ENCODE measurements at places on chromosomes 13 and 19. TPM values are rescaled to one million over a fixed set of nuclear protein-coding genes. Genes with fewer than 3 reads are reported as not detected.

ZNF563 gene
- total RNA-seq: not detected

FCGBP gene
- 0.63 TPM for total RNA-seq

HCST gene
- 0.45 TPM for total RNA-seq

CCL25 gene
- not detected for total RNA-seq

SIN3B gene
- 20.0 TPM for total RNA-seq

ZNF724 gene
- total RNA-seq: 0.83 TPM

SIX5 gene
- 23.9 TPM for total RNA-seq

PLIN4 gene
- 0.10 TPM for total RNA-seq

IQCN gene
- 0.58 TPM for total RNA-seq

F2RL3 gene
- total RNA-seq: not detected

All from A549 treated with Hydrocortisone at 1 μM for 4 hours (cell line).